Body of pancreas (tissue), 4 donors: ENCODE measurements at places on chromosomes 4 and X.

DNA sequence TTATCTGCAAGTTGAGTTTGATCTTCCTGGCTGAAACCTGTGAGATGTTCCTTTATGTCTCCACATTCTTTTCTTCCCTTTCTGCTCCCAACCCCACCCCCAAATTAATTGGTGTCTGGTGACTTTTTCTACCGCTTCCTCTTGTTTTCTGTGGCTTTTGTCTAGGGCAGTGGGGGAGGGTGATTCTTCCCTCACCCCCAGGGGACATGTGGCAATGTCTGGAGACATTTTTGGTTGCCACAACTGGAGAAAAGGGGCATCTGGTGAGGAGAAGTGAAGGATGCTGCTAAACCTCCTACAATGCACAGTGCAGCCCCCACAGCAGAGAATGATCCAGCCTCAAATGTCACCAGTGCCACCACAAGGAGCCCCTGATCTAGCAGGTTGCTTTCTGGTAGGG, 152.9 kb downstream of the NHS start:
- peak; percentile 10 for DNase-seq

- no peak for DNase-seq
Observed at GRCh38 chr4:98937986-98938720, 9.2 kb upstream of the EIF4E start.

GRCh38 chrX:42708222-42708621, 69.7 kb downstream of the PPP1R2C start:
- DNase-seq, result no peak

GRCh38 chrX:41481264-41482109, 34.3 kb downstream of the NYX start:
- DNase-seq, result no peak

DNA sequence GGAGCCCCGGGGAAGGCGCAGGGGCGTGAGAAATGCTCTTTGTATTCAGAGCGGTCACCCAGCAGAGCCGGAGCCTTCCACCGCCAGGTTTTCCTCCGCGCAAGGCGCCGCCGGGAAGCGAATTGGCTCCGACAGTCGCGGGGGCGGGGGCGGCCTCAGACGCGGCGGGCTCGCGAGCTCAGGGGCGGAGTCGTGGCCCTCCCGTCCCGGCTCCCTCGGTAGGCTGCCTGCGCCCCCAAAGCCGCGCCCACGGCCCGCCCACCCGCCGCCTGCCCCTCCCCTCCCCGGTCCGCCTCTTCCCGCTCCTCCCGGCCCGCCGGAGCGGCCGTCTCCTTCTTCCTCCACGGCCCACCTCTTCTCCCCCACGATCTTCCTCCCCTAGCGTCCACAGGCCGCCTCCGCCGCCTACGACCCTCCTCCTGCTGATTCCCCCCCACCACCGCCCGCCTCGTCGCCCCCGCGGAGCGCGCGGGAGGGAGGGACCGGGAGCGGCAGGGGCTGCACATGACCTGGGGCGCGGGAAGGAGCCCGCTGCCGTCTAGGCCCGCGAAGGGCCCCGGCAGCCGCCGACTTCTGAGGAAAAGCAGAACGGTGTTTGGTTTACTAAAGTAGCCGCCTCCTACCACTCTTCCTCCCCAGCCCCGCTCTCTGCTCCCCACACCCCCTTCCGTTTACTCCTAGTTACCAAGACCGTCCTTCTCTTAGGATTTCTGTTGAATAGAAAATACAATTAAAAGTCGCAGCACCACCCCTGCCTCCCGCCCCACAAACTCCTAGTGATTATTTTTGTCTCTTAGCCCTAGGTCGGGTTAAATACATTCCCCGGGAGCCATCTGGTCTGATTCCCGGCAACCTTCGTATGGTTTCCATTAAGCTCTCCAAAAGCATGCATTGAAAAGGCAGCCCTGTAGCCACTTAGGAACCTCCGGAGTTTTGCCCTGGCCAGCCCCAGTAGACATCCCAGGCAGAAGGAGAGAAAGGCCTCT, 53.2 kb downstream of the C4orf51 start:
- DNase-seq, result peak; percentile 97

GRCh38 chr4:73676861-73677323, 56.7 kb upstream of the RASSF6 start:
- peak; percentile 41 for DNase-seq

DNA sequence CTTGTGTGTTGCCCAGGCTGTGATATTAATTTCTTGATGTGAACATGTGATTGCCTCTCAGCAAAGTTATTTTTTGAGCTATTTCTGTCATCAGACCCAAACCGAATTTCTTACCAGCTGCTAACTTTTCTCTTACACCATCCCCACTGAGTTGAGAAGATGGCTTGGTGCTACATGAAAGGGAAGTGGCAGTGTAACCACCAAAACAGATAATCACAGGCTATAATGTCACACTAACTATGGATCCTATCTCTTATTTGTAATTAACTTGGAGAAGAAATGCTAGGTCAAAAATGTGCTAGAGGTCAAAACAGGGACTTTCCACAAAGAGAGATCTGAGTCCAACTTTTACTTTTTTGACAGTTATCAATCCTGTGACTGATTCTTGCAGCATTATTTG, 43.8 kb downstream of the ELOVL6 start:
- no peak for DNase-seq

- no peak for DNase-seq
Observed at GRCh38 chr4:90159193-90159592, 32.0 kb downstream of the CCSER1 start.

GRCh38 chrX:44400588-44400987, 57.1 kb upstream of the EFHC2 start:
- no peak for DNase-seq

- peak; percentile 44 for DNase-seq
Observed at GRCh38 chr4:89254847-89255246, 52.8 kb downstream of the GPRIN3 start.

DNA sequence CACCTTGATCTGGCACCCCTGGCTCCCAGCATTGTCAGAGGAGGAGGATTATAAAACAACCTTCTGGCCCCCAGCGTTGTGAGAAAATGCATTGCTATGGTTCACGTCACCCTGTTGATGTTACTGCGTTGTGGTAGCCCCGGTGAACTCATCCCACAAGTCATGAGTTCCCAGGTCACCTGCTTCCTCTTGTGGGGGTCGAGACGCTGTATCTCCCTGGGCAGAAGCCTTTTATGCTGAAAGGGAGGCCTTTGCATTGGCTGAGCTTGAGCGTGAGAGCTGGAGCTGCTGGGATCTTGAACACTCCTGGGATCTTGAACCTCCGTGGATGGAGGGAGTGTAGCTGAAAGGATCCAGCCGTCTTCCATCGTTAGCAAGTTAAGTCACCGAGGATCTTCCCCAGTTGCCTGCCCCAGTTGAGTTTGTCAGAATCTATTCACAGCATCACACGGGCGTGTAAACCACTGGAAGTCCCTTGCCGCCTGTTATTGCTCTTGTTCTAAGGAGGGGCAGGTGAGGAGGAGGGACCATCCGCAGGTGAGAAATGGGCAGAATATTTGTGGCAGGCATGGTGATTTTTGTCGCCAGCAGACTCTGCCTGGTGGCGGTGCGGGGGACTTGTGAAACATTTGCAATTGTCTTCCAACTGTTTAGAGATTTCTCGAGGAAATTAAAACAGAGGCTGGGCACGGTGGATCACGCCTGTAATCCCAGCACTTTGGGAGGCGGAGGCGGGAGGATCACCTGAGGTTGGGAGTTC, 299.9 kb downstream of the ASMT start:
- DNase-seq, result no peak

- DNase-seq, result no peak
Observed at GRCh38 chr4:28772066-28772465, 1911.4 kb downstream of the STIM2 start.

DNA sequence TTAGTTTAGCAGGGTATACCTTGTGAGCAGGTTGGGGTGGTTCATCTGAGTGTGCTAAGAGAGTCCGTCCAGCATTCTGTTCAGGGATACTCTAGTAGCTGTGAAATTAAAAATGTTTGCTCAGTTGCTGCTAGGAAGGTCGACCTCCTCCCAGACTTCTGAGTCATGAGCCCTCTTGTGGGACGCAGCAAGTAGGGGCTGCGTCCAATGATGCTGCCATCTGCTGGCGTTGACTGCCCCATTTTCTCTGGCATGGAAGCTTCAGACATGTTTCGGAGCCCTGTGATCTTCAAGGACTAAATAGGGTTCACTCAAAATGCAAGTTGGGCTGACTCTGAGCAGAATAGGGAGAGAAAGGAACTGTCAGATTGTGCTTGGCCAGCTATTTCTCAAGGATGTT, 201.0 kb upstream of the ARSJ start:
- no peak for DNase-seq

GRCh38 chrX:153530411-153531129, 13.1 kb downstream of the ATP2B3 start:
- no peak for DNase-seq

DNA sequence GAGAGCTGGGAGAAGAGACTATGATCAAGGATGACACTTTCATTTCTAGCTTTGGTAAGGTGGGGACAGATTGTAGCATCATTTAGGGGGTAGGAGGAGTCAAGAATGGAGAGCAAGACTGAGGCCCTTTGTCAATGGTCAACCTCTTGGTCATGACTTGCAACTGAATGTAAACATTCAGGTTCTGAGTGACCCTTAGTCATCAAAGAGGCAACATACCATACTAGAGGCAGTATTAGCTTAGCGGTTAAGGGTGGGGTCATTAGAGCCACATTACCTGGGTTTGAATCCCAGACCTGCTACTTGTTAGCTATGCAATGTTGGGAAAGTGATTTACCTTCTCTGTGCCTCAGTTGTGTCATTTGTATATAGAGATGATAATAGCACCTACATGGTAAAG, 76.5 kb downstream of the MED28 start:
- DNase-seq, result no peak

GRCh38 chr4:94516999-94517398, 65.3 kb downstream of the PDLIM5 start:
- DNase-seq, result no peak

GRCh38 chr4:1770791-1771231, 22.3 kb upstream of the FGFR3 start:
- no peak for DNase-seq

DNA sequence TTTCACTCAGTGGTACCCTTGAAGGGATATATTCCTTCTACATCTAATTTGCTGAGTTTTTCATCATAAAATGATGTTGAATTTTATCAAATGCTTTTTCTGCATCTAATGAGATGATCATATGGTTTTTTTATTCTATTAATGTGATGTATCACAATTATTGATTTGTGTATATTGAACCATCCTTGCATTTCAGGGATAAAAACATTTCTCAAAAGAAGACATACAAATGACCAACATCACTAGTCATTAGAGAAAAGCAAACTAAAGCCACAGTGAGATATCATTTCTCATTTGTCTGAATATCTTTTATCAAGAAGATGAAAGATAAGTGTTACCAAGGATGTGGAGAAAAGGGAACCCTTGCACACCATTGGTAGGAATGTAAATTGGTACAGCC, 65.7 kb upstream of the MXD4 start:
- no peak for DNase-seq

DNA sequence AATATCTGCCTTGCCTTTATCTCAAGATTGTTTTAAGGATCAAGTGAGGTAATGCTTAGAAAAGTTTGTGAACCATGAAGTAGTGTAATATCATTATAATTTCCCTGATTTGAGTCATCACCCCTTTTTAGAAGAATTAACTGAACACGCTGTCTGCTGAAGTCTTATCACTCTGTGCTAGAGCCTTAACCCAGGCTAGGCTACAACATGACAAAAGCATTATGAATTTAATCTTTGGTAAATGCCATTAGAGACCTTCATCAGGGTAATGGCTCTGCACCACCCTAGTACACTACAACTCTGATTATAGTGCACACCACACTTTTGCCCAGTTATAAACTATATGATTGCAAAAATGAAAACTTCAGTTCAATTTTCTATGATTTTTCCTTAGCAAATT, 118.3 kb downstream of the ADGRL3 start:
- no peak for DNase-seq

- no peak for DNase-seq
Observed at GRCh38 chr4:128249787-128250668, 37.6 kb downstream of the PGRMC2 start.

GRCh38 chr4:39308611-39309010, 57.6 kb downstream of the RFC1 start:
- no peak for DNase-seq

DNA sequence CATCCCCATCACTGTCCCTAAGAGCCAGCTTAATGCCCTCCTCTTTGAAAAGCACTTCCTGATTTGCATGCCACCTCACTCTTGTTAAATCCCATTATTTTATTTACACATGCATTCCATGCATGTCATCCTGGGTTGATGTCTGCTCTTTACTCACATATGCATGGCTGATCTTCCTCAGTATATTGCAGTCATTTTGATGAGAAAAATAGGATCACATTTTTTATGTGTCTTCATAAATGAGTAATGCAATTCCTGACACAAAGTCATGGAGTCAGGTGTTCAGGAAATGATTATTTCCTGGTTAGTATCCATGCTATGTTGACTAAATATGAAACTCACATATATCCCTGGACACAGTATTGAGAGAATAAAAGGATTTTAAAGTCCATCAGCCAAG, 204.7 kb downstream of the SLIT2 start:
- DNase-seq, result no peak
